ENCODE measurements at places on chromosomes 12 and 14. TPM values are rescaled to one million over a fixed set of nuclear protein-coding genes. Genes with fewer than 3 reads are reported as not detected.

DNA sequence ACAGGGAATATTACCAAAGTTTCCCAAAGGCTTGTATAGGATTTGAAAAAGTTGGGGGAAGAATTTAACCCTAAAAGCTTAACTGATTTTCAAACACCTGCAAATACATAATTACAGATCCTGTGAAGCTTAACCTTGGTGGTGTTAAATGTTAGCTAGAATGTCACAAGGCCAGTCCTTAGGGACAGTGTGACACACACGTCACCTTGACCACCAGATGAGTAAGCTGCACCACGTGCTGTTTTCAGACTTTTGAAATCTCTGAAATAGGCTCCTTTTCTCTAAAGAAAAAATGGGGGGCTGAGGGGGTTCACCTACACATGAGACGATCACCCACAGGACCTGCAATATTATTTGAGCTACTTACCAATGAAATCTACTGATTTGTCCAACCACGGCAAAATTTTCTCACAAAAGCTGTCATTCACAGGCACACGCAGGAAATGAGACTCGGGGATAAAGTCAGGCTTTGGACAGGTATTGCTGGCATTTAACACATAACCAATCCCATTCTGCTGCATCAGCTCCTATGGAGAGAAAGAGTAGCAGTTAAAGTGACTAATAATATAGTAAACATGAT lies 75.9 kb downstream of the DUSP16 start:
- no peak for DNase-seq

- DNase-seq = no peak
Measured at GRCh38 chr14:26330982-26331381, 266.9 kb downstream of the NOVA1 start.

GRCh38 chr12:123896767-123897166 lies 75.9 kb downstream of the CCDC92 start:
- DNase-seq = no peak

DNA sequence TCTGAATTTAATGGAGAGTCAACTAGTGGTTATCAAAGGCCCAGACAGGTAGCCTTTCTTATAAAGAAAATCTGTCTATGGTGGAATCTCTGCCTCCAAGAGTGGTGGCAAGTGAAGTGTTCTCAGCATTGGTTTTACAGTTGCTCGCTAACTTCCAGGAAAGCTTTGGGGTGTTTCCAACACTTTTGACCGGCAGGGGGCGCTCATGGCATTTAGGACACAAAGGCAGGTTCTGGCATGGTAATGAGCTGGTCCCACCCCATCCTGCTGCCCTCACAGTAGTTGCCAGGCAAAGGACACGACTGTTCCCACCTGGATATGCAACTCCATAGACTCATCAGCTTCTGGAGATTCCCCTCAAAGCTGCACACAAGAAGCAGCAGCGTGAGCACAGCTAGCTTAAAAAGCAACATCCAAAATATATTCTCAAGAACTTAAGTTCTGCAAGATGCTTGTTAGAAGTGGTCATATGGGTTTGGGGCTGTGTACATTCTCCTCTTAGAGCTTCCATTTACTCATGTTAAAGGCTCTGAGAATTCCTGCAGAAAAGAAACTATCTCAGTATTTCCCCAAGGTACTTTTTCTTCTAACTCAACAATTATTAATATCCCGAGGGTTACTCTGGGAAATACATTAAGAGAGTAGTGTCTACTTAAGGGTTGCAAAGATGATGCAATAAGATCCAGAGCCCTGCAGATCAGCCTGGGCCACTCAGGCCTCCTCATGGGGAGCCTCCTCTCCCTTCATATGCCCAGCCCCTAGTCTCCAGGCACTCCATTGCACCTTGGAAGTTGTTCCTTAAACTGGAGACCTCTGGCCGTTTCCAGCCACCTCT lies 14.8 kb downstream of the PROX2 start:
- peak; percentile 93 for DNase-seq

DNA sequence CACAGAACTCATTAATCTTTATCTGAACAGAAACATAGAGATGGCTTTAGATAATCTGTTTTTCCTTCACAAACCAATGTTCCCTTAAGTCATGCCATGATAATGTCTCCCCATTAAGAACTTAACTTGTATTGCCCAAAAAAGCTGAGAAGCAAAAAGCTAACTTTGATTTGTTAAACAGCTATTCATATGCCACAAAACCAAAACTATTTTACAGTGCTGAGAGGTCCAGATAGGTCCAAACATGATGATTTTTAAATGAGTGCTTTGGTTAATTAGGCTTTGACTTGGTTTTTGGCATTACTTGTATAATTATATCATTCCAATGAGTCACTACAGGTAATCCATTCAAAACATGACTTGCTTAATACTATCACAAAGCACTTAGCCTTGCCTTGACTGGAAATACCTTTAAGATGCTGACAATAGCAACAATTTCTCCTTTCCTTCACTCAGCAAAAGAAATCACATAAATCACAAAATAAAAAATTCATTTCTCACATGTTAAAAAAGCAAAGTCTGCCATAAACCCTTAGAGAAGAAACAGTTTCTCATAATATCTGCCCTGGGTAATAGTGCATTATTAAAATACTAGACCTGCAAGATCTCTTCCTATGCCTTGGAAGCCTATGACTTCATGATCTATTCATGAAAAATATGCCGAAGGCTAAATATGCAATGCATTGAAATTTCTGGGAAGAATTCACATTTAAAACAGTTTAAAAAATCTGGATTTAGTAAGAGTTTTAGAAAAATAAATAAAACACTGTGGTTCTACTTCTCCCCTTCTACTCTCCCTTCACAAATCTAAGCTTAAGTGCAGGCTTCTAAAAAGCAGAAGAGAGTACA lies 52.0 kb upstream of the SAV1 start:
- no peak for DNase-seq

- DNase-seq = no peak
Measured at GRCh38 chr14:103346286-103346685, 12.2 kb downstream of the EIF5 start.

- no peak for DNase-seq
Measured at GRCh38 chr12:14931359-14931758, 7.0 kb downstream of the ERP27 start.

DNA sequence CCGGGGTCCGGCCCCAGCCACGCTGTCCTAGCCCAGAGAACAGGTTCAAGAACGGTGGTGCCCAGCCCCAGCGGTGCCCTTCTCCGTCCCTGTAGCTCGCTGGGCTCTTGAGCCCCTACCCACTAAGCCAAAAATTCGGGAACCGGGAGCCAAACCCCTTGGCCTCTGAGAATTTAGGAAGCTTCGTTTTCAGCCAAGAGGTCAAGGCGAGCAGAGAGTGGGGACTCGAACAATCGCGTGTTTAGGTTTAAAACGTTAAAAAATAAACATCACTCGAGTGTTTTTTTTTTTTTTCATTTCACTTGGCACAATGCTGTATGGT lies 6.2 kb downstream of the SIX1 start:
- no peak for DNase-seq

DNA sequence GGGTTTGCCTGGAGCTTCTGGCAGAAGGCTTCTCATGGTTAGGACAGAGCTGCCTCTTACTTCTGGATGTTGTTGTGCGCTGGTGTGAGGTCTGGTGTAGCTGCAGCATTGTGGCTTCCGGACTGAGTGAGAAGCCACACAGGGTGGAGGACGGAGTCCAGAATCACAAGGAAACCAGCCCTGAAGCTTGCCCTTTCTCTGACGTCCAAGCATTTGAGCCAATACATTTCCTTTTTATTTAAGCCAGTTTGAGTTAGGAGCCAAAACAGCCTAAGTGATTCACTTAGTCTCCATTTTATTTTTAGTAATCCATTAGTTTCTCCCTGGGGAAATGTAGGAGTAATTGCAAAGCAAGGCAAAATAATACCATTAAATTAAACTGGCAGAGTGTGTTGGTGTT lies 402.4 kb upstream of the RGS6 start:
- no peak for DNase-seq

DNA sequence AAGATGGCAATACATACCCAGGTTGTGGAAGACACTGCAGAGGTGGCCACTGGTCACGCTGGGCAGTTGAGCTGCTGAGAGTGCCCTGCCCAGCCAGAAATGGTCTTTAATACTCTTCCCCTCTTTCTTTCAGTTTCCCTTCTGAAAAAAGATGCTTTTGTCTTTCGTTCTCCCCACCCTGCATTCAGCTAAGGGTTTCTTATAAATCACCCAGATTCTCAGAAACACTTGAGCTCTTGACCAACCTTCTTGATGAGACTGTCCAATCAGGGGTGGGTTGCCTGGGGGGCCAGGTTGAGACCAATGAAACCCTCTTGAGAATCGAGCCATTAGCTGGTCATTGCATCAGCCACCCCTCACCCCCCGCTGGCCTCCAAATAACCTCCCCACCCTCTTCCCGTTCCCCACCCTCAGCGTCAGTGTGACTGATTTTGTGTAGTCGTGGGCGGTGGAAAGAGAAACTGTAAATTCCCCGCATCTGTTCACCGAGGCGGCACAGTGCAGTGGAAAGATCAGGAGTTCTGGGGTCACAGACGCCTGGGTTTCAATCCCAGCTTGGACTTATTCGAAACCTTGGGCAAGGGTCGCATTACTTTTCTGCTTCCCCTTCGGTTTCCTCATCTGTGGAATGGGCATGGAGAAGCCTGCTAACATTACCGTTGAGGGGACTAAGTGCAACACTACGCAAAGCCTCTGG lies 52.3 kb downstream of the SLC25A47 start:
- peak; percentile 96 for DNase-seq

DNA sequence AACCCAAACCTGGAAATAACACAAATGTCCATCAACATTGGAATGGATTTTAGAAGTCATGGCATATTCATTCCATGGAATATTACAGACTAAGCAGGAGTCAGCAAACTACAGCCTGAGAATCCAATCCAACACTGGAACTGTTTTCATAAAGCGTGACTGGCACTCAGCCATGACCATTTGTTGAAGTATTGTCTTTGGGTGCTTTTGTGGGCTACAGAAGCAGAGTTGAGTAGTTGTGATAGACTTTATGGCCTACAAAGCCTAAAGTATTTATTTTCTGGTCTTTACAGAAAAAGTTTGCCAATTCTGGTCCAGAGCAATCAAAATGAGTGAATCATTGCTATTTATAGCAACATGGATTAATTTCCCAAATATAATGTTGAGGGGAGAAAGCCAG lies 34.5 kb upstream of the FRS2 start:
- DNase-seq = no peak

DNA sequence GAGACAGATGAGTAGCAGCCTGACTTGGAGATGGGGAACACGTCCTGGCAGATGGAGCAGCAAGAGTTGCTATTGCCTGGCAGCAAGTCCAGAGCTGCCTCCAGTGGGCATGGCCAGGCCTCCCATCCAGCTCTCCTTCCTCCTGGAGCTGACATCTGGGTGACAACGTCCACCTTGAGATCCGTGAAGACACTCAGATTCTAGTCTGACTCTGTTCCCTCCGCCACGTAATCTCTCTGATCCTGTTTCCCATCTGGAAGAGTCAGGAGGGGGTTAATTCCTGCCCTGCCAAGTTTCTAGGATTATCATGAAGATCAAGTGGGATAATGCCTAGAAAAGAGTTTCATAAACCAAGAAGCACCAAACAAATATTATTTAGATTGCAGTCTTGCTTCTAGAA lies 65.3 kb upstream of the FAM181A start:
- DNase-seq = no peak

DNA sequence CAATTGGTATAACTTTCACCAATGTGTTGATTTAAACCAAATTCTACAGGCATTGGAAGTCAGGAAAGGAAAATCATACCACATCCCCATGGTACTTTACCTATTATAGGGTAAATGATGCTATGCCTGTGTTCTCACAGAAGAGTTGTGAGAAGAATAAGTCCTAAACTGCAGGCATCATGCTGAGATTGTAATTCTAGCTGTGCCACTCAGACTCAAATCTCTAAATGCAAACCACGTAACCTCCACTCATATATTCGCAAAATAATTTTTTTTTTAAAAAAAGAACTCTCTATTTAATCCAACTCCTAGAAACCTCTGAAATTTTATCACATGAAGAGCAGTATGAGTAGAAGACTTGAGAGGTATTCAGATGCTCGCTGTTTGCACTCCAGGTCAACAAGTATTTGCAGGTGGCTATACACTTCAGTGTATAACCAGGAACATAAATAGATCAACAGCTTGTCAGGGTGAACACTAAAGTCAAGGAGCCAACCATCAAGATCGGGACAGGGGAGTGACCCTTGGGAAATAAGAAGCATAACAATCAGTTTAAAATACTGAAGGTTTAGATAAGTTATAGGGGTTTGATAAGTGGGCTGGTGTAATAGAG lies 110.1 kb downstream of the SLC25A21 start:
- no peak for DNase-seq

- DNase-seq = peak; percentile 8
Measured at GRCh38 chr14:55350461-55350860, 61.2 kb downstream of the ATG14 start.

TMEM121 gene
- 3.6 TPM for total RNA-seq

OASL gene
- total RNA-seq = 0.21 TPM

TMPRSS12 gene
- not detected for total RNA-seq

ATP6V1D gene
- 67.8 TPM for total RNA-seq

KRT85 gene
- total RNA-seq = not detected

HELB gene
- 2.5 TPM for total RNA-seq

All from osteocyte (in vitro differentiated cells).